NCI-H1436 treated with DMSO at 0.1 percent for 48 hours (cell line): ENCODE measurements at places on chromosomes 3 and 15.

- no peak for DNase-seq
Measured at GRCh38 chr3:119918992-119919933, 137.4 kb downstream of the NR1I2 start.

- DNase-seq = no peak
Measured at GRCh38 chr3:110677506-110677905, 394.1 kb upstream of the NECTIN3 start.

DNA sequence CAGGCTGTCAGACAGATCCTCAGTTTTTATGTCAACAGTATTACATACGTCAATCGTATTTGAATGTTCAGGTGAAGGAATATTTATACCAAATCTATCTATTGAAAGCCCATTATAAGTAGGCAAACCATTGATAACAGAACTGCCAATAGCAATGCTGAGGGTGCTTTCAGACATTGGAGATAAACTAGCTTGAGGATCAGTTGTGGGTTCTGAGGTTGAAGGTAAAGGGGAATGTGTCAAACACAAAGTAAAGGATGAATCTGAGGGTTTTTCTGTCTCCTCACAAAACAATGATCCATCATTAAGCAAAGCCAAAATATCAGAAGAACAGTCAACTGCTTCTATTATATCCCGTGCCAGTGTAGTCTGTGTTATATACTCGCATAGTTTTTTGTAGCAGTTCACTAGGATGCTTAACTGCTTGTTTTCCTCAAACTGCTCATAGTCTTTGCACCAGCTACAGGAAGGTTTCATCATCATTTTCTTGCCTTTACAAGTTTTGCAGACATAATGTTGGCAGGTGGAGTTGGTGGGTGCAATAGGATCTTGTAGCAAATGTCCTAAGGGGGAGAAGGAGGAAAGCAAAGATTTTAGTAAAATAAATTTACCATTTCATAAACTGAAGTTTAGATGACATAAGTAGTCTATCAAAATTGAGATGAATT is 43.8 kb downstream of the MSL2 start:
- no peak for DNase-seq

DNA sequence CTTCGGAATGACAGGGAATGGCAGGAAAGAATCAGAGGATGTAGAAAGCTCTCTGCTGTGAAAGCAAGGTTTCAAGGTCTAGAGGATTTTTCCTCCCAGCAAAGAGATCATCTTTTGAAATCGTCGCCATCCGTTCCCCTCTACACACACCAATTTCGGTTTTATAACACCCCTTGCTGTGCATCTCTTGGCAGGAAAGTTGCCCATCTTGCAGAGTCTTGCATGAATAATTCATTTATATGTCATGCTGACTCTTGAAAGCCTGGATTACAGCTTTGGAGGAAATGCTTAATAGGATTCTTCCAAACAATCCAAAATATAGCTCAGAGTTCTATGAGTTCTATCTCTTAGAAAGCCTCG is 262.7 kb downstream of the CHL1 start:
- DNase-seq = no peak

GRCh38 chr3:136142592-136142991 is 53.5 kb downstream of the MSL2 start:
- no peak for DNase-seq

GRCh38 chr3:170899455-170899854 is 9.0 kb downstream of the EIF5A2 start:
- no peak for DNase-seq

DNA sequence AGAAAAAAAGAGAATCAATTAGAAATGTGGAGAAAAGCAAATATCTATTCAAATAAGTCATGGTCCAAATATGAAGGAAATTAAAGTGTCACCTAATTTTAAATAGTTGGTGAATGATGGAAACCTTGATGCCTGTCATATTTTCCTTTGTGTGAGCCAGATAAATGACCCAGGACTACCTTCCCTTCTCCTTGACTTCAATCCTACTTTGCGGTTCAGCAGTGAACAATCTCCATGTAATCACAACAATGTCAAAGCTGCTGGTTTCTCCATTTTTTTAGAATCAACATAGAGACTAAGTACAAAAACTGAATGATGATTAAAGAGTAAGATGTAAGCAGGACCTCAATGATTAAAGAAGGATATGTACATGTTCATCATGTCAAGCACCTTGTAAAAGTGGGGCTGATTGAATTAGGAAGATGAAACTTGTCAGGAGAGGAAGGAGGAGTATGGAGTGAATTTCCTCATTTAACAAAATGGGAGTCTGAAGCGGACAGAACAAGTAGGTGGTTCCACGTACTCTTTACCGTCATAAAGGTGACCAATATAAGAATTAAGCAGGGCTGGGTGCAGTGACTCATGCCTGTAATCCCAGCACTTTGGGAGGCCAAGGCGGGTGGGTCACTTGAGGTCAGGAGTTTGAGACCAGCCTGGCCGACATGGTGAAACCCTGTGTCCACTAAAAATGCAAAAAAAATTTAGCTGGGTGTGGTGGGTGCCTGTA is 43.1 kb downstream of the TRPM1 start:
- DNase-seq = no peak

DNA sequence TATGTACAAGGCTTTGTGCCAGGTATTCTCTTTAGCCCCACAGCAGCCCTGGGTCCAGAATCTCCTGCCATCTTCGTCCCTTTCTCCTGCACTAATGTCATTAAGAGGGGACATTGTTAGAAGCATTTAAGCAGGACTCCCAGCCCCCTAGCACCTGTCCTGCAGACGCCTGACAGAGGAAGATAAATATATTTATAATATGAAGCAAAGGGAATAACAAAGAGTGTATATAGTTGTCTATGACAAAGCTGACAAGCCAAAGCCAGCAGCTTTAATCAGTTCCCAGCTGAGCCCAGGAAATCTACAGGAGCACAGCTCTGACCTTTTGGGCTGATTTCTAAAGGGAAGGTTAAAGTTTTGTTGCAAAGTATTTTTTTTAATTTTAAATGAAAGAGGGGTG is 96.0 kb downstream of the MEGF11 start:
- no peak for DNase-seq

DNA sequence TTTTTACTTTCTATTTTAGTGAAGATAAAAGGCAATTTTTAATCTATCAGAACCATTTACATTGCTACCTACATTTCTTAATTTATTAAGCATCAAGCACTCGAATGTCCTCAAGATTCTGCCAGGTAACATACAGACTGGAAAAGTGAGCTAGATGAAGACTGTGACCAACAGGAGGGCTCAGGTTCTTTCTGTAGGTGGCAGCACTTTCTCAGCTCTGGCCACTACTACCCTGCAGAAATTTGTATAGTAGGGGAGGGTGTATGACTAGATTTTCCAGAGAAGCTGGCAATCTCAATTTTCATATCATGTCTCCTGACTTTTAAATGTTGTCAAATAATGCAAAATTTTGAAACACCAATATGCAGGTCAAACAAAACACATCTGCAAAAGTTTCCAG is 165.0 kb upstream of the SUCLG2 start:
- DNase-seq = no peak

DNA sequence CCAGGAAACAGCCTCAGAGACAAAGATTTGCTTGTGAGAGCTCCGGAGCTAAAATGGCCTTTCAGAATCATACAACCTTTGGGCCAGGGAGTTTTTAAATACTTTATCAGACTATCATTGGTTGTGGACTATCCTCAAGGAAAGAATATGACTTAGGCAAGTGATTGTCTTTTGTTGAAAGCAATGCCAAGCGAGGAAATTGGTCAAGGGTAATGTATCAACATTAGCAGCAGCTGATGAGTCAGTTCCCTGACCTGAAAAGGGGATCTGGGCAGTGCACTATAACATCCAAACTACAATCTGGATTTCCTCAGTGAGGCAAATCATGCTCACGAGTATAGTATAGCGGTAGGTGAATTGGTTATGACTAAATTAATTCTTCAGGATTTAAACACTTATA is 303.6 kb downstream of the LSAMP start:
- DNase-seq = no peak

- DNase-seq = no peak
Measured at GRCh38 chr15:56765251-56765650, 31.9 kb upstream of the ZNF280D start.

DNA sequence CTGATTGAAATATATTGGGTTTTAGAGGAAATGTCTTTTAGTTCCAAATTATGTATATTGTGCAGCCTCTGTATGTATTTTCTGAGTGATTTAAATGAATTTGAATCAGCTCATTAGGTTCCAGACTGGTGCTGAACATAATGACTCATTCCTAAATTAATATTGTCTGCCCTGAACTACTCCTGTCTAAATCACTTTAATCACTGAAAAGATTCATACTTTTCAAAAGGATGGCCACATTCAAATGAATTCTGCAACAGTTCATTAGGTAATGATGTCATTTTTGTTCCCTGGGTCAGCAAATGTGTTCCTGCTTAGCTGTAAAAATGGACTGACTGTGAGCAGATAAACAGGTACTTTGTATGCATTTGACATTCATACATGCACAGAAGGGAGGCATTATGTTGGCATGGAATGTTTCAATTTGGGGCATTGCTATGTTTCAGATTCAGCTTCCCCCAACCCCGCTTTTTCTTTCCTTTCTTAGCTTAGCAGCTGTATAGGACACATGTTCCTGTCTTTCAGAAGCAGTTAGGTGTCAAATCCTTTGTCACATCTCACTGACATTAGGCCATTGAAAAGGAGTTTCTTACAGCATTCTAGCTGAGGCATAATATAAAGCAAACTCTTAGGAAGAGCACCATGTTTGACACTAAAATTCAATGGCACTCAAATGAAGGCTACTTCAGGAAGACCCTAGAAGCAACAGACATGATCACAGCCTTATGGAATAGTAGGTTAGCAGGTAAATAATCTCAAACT is 318.5 kb upstream of the ARPP21 start:
- no peak for DNase-seq

GRCh38 chr3:124691599-124691998 is 38.7 kb upstream of the UMPS start:
- no peak for DNase-seq

- no peak for DNase-seq
Measured at GRCh38 chr15:31236184-31237042, 90.2 kb upstream of the KLF13 start.

DNA sequence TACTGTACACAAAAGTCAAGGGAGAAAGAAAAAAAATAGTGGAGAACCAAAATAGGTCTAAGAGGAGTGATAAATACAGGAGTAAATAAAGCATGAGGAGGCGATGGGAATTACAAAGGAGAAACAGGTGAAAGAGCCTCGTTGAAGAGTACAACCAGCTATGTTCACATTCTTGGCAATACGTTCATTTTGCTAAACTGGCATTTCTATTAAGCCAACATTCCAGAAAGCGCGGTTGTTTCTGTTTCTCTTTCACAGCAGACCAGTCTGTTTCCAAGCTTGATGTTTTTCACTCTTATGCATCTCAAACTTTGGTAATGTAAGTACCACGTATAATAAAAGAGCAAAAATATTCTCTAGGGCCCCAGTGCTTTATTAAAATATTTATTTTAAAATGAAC is 74.5 kb downstream of the NSUN3 start:
- no peak for DNase-seq
